ENCODE measurements at places on chromosomes 5 and 9.

DNA sequence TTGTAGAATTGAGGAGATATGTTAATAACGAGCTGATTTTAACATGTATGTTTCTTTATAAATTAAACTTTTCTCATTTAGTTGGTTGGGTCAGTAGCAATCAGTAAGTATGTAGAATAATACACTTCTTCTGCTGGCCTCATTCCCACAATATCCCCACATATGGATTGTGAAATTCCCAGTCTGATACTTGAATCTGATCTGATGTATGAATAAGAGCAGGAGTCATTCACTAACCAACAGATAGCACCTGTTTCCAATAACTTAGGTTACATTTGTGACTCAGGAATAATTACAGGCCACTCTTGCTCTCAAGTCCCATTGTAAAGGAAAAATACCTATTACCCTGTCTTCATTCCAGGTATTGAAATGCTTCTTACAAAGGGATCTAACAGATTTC, 23.9 kb downstream of the SLC36A1 start:
- no peak for DNase-seq

GRCh38 chr9:123597876-123598556, 242.0 kb downstream of the CRB2 start:
- no peak for DNase-seq

DNA sequence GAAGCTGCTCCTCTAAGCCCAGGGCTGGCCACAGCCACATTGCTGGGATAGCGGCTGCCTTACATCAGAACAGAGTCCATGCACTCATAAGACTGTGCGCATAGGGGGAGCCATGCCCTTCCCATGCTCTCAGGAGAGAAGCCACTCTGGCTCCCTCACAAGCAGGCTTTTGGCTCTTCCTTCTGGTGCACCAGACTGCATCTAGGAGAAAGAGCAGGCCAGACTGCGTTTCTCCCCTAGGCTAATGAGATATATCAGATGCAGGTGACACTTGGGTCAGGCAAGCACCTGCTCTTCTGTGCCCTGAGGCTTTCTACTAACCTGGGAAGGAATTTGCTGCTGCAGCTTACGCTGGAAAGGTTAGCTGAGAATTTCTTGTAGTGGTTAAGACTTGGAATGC, 43.2 kb upstream of the BRINP1 start:
- peak; percentile 65 for DNase-seq

DNA sequence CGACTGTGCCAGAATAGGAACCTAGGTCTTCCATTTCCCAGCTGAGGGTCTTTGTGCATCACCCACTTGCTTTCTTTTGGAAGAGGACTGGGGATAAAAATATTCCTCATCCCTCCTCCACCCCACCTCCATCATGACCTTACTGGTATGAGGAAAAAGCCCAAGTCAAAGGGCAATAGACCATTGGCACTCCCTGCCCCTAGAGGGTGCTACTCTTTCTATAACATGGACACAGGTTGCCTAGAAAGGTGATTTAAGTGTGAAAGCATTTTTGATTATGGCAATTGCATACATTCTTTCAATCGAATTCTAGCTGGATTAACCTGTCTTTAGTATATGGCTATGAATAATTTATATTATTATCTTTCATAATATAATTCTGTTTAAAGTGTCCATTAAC, 22.8 kb upstream of the ZNF618 start:
- no peak for DNase-seq

DNA sequence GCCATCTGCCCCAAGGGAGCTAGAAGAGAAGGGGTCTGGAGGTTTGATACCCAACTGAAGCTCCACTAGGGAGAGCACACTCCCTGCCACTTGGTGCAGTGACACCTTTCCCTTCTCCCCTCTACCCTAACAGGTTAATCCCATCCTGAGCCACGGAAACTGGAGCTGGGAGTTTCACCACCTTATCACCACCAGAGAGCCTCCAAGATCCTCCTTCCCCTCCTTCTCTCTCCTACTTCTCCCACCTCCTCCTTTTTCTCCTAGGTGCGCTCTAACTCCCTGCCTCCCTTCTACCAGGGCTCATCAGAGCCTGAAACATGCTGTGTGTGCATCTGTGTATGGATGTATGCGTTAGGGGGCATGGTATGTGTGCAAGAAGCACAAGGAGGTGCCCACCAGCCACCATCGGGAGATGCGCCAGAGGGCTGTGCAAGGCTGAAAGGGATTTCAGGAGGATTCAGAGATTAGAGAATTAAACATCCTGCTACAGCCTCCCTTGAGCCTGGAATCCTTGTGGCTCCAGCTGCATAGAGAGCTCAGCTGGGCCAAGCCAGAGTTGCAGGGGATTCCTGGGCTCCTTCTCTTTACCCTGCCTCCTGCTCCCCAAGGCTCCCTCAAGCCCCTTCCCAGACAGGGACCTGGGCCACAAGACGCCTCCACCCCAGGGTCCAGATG, 89.8 kb downstream of the PCDH1 start:
- DNase-seq = no peak

DNA sequence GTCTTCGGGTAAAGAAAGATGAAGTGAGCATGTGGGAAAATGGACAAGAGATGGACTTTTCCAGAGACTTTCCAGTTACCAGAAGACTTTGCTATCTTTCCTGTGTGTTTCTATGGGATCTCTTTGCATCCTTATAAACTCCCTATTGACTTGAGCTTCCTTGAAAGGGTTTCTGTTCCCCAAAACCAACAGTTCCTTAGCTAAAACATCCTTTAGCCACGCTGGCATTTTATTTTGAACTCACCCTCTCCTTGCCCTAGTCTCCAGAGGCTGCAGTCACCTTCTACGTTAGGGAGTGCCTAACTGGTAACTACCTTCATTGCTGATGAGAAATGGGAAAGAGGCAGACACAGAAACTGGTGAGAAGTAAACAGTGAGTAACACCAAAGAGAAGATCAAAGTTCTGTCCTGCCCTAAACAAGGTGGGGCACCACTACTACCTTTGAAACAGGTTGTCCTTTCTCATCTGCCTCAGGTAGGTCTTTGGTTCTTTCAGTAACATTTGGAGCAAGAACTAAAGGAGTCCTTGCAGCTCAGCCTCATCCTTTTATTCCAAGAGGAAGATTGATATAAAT, 402.9 kb downstream of the ENC1 start:
- DNase-seq = no peak

DNA sequence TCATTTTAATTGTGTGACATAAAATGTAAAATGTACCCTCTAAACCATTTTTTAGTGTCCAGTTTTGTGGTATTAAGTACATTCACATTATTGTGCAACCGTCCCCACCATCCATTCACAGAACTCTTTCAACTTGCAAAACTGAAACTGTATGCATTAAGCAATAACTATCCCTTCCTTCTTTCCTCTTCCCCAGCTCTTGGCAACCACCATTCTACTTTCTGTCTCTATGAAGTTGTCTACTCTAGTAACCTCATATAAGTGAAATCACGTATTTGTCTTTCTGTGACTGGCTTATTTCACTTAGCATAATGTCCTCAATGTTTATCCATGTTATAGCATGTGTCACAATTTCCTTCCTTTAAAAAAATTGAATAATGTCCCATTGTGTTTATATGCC, 142.4 kb downstream of the C9orf152 start:
- DNase-seq = no peak

GRCh38 chr9:84711398-84711777, 41.9 kb downstream of the NTRK2 start:
- DNase-seq = peak; percentile 53

- DNase-seq = no peak
Measured at GRCh38 chr9:76441551-76442322, 17.2 kb upstream of the GCNT1 start.

GRCh38 chr5:180900178-180900577, 1.2 kb downstream of the BTNL8 start:
- DNase-seq = no peak

DNA sequence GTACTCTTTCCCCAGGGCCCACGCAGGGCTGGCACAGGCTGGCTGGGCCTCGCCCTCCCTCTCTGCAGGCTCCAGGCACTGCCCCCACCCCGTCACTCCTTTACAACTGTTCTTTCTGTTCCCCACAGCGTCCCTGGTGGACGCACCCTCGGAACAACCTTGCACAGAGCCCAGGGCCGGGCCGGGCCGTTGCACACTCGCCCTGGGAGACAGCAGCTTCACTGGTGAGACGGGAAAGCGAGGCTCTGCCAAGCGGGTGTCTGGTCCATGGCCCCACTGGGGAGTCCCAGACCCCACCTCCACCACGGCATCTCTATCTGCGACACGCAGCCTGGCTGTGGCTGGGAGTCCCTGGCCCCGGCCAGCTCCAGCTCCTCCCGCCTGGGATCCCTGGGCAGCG, 18.4 kb upstream of the QSOX2 start:
- DNase-seq = no peak

DNA sequence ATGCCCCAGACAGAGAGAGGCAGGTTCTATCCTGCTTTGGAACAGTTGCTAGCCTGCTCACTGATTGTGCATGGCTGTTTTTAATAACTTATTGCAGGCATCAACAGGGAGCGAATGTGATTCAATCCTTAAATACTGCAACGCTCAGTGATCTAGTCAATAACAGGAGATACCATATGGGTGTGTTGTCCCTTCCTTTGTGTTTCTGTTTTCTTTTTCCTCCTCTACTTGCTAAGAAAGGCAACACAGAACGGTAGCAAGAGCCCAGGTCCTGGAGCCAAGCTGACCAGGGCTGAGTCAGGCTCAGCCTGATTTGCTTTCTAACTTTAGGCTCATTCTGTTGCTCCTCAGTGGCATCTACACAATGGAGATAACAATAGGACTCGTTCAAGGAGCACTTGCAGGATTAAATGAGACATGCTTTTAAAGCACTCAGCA, 98.6 kb upstream of the EQTN start:
- peak; percentile 96 for DNase-seq

GRCh38 chr5:80782626-80783025, 127.8 kb upstream of the DHFR start:
- DNase-seq = no peak

DNA sequence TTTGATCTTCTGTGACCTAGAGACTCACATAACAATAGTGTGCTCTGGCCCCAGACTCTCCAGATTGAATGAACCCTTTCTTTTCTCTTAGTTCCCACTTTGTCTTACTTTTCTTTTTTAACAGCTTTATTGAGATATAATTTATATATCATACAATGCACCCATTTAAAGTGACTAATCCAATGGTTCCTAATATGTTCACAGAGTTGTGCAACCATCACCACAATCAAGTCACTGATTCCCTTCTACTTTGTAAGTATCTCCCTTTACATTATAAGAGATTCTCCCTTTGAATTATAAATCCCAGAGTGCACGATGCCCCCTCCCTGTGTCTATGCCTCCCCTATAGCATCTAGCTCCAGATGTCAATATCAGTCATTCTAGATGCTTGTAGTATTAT, 172.4 kb downstream of the HINT1 start:
- no peak for DNase-seq

DNA sequence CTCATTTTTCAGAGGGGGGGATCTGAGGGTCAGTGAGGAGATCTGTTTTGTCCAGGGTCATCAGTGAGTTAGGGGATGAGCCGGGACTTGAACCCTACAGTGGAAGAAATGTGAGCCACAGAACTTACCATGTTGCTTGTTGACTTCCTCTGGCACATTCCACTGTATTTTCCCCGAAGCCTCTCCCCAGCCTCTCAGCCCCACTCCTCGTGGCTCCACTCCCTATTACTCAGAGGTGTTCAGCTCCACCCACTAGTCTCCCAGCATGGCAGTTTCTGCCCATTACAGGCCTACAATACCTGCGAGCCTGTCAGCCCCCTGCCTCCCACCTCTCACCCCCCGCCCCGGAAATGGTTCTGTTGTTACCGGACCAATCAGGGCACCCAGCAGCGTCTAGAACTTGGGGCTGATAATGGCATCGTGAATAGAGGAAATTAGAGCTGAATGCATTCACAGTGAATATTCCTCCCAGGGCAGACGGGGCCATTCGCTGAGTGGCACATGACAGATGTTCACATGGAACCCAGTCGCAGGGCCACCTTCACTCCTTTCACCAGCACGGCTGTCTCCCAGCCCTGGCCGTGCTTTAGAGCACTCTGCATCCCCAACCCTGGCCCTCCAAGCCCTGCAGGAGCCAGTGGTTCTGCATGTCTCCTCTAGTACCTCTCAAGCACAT, 81.6 kb downstream of the KCNIP1 start:
- DNase-seq = peak; percentile 28

DNA sequence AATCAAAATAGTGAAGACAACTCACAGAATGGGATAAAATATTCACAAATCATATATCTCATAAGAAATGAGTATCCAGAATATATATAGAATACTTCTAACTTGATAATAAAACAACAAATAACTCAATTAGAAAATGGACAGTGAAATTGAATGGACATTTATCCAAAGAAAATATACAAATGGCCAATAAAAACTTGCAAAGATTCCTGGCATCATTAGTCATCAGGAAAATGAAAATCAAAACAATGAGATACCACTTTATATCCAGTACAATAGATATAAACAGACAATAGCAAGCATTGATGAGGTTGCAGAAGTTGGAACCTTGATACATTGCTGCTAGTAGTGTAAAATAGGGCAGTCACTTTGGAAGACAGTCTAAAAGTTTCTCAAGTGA, 12.8 kb upstream of the TLR4 start:
- no peak for DNase-seq

DNA sequence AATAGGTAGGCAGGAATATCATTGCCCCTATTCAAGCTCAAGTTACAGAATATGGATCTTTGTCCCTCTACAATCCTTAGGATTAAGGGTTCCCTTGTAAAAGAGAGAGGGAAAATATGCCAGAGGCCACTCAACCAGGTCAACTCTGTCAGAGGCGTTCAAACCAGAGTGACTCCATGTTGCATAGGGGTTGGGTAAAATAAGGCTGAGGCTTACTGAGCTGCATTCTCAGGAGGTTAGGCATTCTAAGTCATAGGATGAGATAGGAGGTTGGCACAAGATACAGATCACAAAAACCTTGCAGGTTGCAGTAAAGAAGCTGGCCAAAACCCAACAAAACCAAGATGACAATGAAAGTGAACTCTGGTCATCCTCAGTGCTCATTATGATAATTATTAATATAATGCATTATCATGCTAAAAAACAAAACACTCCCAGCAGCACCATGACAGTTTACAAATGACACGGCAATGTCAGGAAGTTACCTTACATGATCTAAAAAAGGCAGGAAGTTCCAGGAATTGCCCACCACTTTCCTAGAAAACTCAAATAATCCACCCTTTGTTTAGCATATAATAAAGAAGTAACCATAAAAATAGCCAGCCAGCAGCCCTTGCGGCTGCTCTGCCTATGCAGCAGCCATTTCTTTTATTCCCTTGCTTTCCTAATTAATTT, 64.8 kb downstream of the ERP44 start:
- DNase-seq = no peak

DNA sequence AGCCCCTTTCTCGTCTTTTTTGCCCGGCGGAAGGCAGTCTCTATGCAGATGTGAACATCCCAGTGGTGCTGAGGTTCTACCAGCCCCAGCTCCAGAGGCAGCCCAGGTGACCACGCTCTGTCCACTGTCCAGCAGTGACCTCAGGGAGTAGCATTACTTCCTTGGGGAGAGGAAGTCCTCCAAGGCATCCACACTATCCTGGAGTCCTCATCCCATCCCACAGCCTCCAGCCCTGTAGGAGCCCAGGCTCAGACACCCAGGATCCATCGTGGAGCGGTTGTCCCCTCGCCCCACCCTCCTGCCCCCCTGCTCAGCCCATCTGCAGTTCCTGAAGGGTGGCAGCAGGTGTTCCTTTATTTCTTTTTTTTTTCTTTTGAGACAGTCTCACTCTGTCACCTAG, 294.5 kb upstream of the IRX4 start:
- no peak for DNase-seq
